ENCODE measurements at places on chromosomes 4 and X. TPM values are rescaled to one million over a fixed set of nuclear protein-coding genes. Genes with fewer than 3 reads are reported as not detected.

ZCCHC13 gene
- not detected for total RNA-seq

GRCh38 chr4:187478292-187479140 lies 517.1 kb upstream of the ZFP42 start:
- no peak overlapping the region for H3K4me3 ChIP-seq
- no peak overlapping the region for H3K27ac ChIP-seq
- H3K27me3 ChIP-seq = no peaks in the 10 kb centered on the region
- no peaks in the 10 kb centered on the region for H3K4me1 ChIP-seq

DNA sequence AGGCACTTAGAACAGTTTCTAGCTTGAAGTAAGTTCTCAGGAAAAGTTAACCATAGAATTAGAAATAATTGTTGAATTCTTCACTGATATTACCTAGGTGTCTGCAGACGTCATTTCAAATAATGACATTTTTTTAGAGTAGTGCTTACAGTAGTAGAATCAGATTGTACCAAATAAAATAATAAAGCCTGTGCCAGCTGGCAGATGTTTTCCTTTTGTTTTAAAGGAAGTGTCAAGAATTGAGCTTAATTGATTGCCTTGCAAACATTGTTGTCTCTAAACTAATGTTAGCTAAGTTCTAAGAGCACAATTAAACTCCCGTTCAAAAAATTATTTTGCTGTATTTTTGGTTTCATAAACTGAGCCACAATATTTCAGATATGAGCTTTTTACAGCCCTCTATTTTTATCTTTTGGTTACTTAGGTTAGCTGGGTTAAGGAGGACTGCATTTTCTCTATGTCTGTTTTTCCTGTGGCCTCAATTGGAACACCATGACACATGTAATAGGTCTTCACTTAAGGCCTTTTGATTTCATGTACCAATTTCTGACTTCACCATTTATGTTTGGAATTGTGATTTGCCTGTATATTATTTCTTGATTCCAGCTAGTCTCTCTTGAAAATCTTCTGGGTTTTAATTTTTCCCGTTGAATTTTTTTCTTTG lies 64.2 kb downstream of the DCUN1D4 start:
- no peaks in the 10 kb centered on the region for H3K27me3 ChIP-seq
- H3K4me3 ChIP-seq = no peak overlapping the region
- H3K4me1 ChIP-seq = no peaks in the 10 kb centered on the region
- no peak overlapping the region for H3K27ac ChIP-seq

- peak overlapping the region; percentile 93 for H3K4me3 ChIP-seq
- H3K27ac ChIP-seq = no peak overlapping the region
- no peaks in the 10 kb centered on the region for H3K36me3 ChIP-seq
Measured at GRCh38 chr4:1855333-1856070, 454 bp downstream of the LETM1 start.

ELF4 gene
- 1.6 TPM for total RNA-seq

- no peaks in the 10 kb centered on the region for H3K4me1 ChIP-seq
- H3K36me3 ChIP-seq = no peaks in the 10 kb centered on the region
- DNase-seq = no peak
- H3K27ac ChIP-seq = no peak overlapping the region
- H3K27me3 ChIP-seq = no peaks in the 10 kb centered on the region
- no peak overlapping the region for H3K4me3 ChIP-seq
Measured at GRCh38 chrX:129125122-129125914, 398.0 kb downstream of the SMARCA1 start.
